ENCODE measurements at places on chromosomes 5 and 9.

DNA sequence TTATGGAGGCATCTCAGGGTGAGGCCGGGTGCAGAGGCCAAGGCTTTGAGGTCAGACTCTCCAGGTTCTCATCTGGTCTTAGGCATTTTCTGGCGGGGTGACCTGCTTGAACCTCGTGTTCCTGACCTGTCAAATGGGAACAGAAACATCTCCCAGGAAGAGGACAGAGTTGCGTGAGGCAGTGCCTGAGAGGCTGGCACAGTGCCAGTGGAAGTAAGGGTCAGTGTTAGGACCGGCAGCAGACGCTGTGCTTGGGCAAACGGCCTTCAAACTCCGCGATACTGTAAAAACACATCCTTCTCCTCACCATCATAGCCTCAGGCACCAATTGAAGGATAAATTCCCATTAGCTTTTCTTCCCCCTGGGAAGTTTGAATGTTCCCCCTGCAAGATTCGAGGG, 55.6 kb upstream of the FCN2 start:
- no peak for DNase-seq

GRCh38 chr9:14356351-14357265, 42.7 kb upstream of the NFIB start:
- DNase-seq = no peak

GRCh38 chr5:34547300-34548085, 108.6 kb upstream of the RAI14 start:
- no peak for DNase-seq

DNA sequence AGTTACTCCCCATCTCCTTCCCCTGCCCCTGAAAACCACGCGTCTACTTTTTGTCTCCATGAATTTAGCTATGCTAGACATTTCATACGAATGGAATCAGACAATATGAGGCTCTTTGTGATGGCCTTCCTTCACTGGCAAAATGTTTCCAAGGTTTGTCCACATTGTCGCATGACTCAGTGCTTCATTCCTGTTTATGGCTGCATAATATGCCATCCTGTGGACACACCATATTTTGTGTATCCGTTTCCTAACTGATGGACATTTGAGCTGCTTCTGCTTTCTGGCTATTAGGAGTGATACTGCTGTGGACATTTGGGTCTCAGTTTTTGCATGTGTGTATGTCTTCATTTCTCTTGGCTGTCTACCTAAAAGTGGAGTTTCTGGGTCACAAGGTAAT, 14.5 kb downstream of the NTNG2 start:
- no peak for DNase-seq

GRCh38 chr9:14153310-14153720, 160.6 kb downstream of the NFIB start:
- DNase-seq = no peak

DNA sequence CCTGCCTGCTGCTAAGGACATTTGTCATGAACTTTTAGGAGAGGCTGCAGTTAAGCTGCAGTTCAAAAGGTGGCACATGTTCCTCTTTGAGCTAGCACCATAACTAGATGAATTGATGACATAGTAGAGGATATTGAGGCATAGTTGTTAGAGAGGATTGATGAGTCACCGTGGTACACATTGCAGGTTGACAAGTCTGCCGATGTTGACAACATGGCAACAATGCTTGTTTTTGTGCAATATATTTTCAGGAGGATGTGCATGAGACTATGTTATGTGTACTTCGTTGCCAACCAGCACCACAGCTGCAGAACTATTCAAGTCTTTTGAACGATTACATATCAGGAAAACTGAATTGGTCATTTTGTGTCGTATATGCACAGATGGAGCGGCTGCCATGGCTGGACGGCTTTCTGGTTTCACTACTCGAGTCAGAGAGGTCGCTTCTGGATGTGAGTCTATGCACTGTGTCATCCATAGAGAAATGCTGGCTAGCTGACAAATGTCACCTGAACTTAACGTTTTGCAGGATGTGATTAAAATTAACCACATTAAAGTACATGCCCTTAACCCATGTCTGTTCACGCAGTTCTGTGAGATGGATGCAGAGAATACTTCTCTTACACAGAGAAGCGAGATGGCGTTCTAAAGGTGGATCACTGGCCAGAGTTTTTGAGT, 24.2 kb downstream of the ANP32B start:
- no peak for DNase-seq

DNA sequence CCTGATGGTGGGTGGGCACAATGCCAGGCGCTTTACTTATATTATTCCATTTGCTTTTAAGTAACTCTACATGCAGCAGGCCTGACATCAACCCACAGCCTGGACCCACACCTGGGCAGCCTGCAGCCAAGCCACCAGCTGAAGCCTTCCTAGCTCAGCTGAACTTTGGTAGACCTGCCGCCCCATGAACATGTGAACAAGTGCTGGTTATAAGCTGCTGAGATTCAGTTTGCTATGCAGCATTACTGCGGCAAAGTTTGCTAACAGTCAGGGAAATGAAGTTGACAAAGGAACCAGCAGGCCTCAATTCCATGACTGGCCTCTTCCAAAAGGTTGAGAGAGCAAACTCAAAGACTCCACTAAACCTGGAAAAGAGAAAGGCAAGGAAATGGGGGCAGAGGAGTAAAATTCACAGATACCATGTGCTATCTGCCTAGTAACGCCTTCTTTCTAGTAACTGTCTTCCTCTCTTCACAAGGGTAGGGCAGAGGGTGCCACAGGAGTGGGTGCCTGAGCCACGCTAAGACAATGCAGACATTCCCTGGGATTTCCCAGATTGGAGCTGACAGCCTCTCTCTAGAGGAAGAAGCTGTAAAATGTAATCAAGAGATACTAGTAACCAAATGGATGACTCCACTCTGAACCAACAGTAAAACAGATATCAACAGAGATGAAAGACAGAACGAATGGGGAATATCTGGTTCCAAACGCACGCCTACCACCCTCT, 2.9 kb downstream of the BOD1 start:
- no peak for DNase-seq

- DNase-seq = no peak
Measured at GRCh38 chr9:132168851-132169250, 7.0 kb downstream of the NTNG2 start.
